ENCODE measurements at places on chromosomes 3 and 15. TPM values are rescaled to one million over a fixed set of nuclear protein-coding genes. Genes with fewer than 3 reads are reported as not detected.

HHATL gene
- total RNA-seq, result 148 TPM

GRCh38 chr3:181564222-181564621 is 147.5 kb upstream of the SOX2 start:
- DNase-seq, result no peak

AP3B2 gene
- 90.1 TPM for total RNA-seq

DNA sequence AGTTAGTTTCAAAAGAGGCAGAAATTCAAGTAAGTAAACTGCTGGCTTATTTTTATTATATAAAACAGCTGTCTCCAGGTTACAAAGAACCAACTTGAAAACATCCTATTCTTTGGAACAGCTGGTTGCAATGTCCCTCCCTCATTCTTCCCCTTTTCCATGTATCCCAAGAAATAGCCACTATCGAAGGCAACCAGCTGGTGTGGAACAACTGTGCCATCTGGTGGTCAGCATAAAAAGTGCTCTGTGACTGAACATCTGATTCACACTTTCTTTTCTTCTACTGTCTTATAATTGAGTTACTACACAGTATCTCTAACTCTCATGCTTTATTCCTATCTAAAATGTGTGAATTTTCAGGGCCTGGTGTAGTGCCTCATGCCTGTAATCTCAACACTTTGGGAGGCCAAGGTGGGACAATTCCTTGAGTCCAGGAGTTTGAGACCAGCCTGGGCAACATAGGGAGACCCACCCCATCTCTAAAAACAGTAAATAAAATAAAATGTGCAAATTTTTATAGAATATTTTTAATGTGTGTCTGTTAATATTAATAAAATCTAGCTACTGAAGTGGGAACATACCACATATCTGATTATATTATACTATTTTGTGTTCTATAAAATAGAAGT is 9.6 kb downstream of the OSBPL11 start:
- DNase-seq, result peak; percentile 56

ADGRG7 gene
- total RNA-seq, result not detected

DNA sequence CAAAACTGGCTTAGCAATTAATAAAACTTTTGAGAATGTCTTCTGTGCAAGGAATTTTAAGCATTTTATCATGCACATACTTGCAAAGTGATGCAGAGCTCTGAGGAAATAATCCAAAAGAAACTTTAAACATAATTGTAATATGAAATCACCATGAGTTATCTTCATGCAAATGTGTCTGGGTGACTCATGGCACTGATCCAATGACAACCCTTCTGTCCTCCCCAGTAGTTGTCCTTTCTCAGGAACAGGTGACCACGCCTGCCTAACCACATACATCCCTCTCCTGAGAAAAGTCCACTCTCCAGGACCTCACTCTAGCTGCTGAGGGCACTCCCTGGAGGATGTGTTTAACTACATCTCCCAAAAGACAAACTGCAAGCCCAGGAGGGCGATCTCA is 530.6 kb upstream of the IL12A start:
- DNase-seq, result no peak

POC1A gene
- total RNA-seq, result 1.8 TPM

DNA sequence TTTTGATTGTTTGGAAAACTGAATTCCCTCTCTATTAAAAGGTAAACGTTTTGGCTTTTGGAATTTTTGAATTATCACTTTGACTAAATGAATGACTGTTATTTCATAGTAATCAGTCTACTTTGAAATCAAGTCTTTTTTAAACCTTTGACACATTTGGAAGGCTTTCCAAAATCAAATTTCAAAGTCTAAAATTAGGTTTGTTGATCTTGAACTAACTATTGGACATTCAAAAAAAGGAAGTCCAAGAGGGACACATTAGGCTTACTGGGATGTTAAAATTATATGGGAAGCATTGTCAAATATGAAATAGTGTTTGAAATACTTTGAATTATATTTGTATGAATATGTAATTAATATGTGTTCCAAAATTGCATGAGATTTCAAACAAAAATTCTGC is 45.2 kb upstream of the AADACL2 start:
- DNase-seq, result no peak

GRCh38 chr3:155500194-155500818 is 206.8 kb upstream of the STRIT1 start:
- DNase-seq, result no peak

MESP1 gene
- total RNA-seq, result 12.9 TPM

DNA sequence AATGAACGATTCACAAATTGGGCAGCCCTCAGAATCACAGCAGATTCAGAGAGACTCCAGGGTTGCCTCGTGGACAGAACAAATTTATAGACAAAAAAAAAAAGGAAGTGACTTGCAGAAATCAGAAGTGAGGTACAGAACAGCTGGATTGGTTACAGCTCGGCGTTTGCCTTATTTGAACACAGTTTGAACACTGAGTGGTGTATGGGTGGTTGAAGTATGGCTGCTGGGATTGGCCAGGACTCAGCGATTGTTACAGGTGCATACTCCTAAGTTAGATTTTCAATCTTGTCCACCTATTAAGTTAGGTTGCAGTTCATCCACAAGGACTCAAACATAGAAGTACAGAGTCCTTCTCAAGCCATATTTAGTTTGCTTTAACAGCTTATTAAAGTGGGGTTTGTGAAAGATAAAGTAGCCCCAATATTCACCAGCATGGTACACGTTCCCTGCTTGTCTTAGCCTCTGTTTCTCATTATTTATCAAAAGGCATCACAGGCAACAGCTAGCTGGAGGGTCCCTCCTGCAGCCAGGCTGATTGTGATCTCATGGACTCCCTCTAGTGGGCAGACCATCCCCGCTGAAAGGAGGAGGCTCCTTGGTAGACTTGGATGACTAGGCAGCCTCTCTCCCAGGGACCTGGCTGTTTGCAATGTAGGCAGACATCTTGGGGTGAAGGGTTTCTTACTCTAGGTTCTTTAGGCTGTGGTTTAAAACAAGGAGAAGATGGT is 17.6 kb upstream of the ALDH1L1 start:
- DNase-seq, result peak; percentile 70

PCNP gene
- 165 TPM for total RNA-seq

HTR3E gene
- total RNA-seq, result not detected

DNA sequence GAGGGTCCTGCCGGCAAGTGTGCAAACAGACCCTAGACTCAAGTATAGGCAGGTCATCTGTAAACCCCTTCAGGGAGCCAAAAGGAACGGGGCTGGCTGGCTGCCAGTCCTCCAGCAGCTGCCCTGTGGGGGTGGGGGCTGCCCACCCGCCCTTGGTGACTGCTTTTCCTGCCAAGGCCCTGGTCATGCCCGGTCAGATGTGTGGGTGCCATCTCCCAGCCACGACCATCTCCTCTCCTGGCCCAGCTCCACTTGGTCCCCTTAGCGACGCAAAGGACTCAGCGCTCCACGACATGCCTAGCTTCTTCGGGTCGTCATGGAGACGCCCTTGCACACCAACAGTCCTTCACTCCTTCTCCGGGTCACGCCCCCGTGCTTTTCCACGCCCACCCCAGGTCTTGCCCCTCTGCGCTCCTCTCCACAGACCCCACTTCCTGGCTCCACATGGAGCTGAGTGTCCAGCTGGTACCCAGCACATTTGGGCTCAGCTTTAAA is 2.4 kb downstream of the MUC4 start:
- no peak for DNase-seq

- DNase-seq, result no peak
Measured at GRCh38 chr15:69067296-69067695, 52.8 kb downstream of the NOX5 start.

DNA sequence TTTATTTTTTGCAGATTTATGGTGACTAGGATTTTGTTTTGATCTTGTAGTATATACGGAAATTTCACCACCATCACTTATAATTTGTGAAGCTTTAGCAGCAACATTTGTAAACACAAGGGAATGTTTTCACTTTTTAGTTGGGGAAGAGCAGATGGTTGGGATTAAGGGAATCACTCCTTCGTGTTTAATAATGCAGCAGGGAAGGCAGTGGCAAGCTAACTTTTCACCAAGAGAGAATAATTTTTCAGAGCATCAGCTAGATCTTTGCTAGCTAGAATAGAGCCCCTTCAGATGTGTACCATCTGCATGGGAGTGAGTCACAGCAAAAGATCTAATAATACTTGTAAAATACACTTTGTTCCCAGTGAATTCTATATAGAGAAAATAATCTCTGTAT is 632.7 kb downstream of the CADM2 start:
- DNase-seq, result no peak

SRGAP3 gene
- total RNA-seq, result 158 TPM

DNA sequence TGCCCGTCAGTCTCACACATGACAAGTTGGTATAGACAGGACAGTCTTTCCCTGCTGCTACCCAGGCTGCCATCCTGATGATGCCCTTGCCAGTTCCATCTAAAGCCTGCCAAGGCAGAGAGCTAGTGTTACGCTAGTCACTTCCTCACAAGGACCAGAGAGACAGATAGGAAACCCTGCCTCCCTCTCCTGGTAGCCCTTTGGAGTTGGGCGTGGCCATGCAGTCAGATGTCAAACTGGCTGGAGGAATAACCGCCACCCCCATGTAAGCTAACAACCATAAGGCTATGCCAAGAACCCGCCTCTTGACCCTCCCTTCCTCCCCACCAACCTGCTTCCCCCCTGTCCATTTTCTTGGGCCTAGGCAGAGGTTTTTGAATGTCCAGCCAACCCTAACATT is 2.8 kb downstream of the TMEM115 start:
- DNase-seq, result no peak

EXD1 gene
- 1.6 TPM for total RNA-seq

DNA sequence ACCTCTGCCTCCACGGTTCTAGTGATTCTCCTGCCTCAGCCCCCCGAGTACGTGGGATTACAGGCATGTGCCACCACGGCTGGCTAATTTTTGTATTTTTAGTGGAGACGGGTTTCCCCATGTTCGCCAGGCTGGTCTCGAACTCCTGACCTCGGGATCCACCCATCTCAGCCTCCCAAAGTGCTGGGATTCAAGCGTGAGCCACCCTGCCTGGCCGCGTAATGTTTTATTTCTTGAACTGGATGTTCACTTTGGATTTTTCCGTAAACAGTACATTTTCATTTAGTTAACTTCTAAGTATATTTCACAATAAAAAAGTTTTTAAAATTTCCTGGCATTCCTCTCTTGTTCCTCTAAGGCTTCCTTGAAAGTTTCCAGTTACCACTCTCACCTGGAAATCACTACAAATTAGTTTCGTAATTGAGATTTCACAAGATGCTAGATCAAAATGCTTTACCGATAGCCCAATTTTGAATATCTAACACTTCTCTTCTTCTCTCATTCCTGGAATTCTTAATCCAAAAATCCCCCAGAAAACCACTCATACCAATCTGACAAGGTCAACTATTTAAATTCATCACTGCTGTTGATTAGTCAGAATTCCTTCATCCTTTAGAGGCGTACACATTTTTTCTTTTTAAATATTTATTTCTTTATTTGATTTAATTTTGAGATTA is 44.7 kb upstream of the INO80 start:
- no peak for DNase-seq

DNA sequence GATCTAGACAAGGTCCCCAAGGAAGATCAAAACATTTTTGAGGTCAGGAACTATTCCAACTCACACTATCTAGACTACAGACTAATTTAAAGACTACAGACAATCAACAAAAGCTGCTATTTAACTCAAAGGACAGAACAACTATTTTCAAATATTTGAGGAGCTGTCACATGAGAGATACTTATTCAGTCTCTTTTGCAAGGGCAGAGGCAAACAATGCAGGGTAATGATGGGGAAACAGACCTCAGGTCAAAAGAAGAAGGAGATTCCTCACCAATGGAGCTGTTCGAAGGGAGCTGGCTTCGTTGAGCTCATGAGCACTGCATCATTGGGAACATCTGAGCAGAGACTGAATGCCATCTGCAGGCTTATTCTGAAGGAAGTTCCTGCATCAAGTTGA is 231.9 kb downstream of the DTWD1 start:
- no peak for DNase-seq

Measured in dorsolateral prefrontal cortex (tissue), 122 donors.